Fibroblast of villous mesenchyme (primary cell): ENCODE measurements at places on chromosomes 11 and 22.

GRCh38 chr11:10318527-10318802, 13.6 kb downstream of the ADM start:
- DNase-seq, result no peak

DNA sequence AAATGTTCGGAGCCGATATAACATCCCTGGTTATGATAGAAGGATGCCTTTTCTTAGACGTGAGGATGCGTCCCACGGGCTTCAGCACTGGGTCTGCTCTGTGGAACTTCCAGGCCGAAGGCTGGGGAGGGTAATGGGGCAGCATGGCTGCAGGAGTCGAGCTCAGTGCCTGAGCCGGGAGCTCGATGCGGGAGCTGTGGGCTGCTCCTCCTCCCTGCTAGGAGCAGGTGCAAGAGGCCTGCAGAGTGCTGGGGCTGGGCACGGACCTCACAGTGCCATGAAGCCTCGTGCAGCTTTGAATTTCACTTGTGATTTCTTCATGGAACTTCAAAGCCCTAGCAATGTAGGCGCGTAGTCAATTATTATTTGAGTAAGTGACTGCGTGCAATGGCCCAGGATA, 6.0 kb downstream of the TUBA8 start:
- DNase-seq, result no peak

GRCh38 chr11:117632306-117632705, 164.7 kb downstream of the DSCAML1 start:
- no peak for DNase-seq

GRCh38 chr11:47915374-47915773, 65.0 kb upstream of the PTPRJ start:
- DNase-seq, result no peak

GRCh38 chr11:78256962-78257361, 68.2 kb downstream of the USP35 start:
- peak; percentile 92 for DNase-seq

GRCh38 chr22:39596601-39597000, 26.0 kb downstream of the CACNA1I start:
- DNase-seq, result no peak

DNA sequence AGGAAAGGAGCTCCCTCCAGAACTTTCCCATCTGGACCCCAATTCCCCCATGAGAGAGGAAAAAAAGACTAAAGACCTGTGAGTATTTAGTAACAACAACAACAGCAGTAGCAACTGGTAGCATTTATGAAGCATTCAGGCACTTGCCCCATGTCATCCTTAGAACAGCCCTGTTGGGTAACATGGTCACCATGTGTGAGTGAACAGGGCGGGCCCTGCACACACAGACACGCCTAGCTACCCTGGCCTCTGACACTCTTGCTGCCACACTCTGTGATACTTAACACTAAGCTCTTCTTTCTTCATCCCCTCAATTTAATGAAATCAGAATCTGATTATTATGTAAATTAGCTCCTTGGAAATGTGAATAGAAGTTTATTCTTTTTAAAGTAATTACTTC, 26.1 kb upstream of the SLC25A18 start:
- no peak for DNase-seq

GRCh38 chr11:12822392-12823022, 148.3 kb downstream of the TEAD1 start:
- DNase-seq, result no peak

- DNase-seq, result peak; percentile 22
Measured at GRCh38 chr11:126647735-126648134, 292.2 kb downstream of the ST3GAL4 start.

DNA sequence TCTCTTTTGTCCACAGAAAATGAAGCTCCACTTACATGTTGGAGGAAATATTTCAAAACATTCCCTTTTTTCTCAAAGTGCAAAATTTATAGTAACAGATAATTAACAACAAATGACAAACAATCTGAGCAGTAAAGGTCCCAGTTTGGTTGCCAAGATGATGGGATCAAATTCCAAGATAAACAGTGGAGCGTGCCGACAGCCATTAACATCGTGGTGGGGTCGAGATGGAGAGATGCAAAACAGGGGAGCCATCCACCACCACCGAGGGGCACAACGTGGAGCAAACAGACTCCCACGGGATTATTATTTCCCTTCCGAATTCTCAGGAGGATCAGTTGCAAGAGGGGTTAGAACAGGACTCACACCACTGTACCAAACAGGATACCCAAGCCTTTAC, 17.2 kb downstream of the MPPED2 start:
- DNase-seq, result no peak

GRCh38 chr11:87228820-87229219, 191.1 kb downstream of the TMEM135 start:
- no peak for DNase-seq

- no peak for DNase-seq
Measured at GRCh38 chr11:65411681-65412070, 10.9 kb upstream of the NEAT1 start.

GRCh38 chr11:28243061-28243460, 134.9 kb downstream of the METTL15 start:
- DNase-seq, result no peak

DNA sequence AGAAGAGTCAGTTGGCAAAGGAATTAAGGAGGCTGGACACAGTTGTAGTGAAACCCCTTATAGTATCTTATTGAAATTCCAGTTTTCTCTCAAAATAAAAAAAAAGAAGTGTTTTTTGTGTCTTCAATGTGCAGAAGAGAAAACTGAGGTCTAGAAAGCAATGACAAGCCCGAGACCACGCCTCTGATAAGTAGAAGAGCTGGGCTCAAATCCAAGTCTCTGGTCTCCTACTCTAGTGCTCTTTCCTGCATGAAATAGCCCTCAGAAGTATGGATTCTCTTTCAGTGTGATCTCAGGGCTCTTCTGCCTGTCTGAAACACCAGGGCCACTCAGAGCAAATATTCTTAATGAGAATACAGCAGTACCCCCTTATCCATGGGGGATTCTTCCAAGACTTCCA, 200.9 kb downstream of the KIF18A start:
- no peak for DNase-seq

DNA sequence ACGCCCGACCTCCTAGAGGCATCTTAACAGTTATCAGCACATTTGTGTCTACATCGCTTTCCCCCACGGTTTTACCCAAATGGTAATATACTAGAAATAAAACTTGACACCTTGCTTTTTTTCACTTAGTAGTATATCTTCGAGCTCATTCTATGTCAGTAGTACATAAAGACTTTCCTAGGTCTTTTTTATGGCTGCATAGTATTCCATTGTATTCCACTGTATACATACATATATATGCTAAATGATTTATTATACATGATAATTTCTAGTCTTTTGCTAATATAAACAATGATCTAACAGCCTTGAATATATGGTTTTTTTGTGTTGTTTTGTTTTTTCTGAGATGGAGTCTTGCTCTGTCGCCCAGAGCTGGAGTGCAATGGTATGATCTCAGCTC, 34.8 kb upstream of the DLAT start:
- no peak for DNase-seq

DNA sequence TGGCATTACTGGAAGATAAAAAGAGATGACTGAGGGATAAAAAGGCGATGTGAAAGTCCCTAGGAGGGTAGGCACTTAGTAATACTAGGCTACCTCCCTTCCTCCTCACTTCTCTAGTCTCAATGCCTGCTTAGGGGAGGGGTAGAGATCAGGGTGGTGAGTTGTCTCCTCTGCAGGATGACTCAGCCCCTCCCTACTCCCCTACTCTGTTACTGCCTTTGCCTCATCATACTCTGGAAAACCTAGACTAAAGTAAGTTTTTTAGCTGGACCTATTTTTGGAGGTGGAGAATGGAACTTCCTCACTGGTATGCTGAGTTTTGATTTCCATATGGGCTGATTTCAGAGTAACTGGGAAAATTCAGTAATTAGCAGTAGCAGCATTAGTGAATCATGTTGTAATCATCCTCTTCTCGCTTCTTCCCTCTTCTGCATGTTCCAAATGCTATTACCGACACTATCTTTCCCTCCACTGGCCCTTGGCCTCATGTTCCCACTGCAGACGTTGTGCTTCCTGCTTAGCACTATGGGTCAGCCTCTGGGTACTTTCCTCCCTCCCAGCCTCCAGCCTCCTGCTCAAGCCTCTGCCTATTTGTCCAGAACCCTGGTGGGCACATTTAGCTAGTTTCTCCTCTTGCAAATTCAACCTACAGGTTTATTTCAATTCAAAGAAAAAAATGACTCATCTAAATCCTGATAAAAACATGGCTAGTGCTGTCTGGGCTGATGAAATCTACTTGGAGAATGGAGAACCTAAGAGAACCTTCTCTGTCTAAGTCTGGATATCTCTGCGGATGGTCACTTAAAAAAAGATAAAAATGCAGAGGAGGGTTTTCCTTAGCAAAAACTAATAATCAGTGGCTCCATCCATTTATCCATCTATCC, 281.7 kb downstream of the ST3GAL4 start:
- no peak for DNase-seq

GRCh38 chr11:69298267-69299022, 4.5 kb downstream of the MYEOV start:
- DNase-seq, result peak; percentile 92

- no peak for DNase-seq
Measured at GRCh38 chr11:44687388-44687787, 39.4 kb upstream of the TSPAN18 start.

GRCh38 chr11:126176853-126177470, 34.5 kb downstream of the RPUSD4 start:
- DNase-seq, result no peak

- no peak for DNase-seq
Measured at GRCh38 chr11:75435571-75435925, 2.5 kb upstream of the KLHL35 start.

DNA sequence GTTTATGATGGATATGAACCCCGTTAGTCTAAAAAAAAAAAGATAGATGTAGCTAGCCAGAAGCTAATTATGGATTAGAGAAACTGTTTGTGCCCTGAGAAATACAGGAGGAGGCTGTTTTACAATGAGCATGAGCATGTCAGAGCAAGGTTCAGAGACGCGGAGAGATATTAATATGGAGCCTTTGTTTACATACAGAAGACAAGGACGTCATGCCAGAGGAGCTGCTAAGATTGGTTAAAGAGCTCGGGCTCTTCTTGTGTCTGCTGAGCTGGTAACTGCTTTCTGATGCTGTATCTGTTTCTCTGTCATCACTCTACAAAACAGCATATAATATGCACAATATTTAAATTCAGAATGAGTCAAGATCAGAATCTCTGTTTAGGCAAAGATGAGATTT, 24.9 kb upstream of the CCDC89 start:
- peak; percentile 50 for DNase-seq
